NCI-H187 (cell line): ENCODE measurements at places on chromosomes 7 and 10.

GRCh38 chr10:64041185-64041988 is 520.2 kb downstream of the REEP3 start:
- DNase-seq = peak; percentile 2

- DNase-seq = no peak
These were observed 49.9 kb upstream of the SH2B2 start for GRCh38 chr7:102236592-102237287.

GRCh38 chr10:52662256-52662655 is 110.3 kb downstream of the MBL2 start:
- no peak for DNase-seq

DNA sequence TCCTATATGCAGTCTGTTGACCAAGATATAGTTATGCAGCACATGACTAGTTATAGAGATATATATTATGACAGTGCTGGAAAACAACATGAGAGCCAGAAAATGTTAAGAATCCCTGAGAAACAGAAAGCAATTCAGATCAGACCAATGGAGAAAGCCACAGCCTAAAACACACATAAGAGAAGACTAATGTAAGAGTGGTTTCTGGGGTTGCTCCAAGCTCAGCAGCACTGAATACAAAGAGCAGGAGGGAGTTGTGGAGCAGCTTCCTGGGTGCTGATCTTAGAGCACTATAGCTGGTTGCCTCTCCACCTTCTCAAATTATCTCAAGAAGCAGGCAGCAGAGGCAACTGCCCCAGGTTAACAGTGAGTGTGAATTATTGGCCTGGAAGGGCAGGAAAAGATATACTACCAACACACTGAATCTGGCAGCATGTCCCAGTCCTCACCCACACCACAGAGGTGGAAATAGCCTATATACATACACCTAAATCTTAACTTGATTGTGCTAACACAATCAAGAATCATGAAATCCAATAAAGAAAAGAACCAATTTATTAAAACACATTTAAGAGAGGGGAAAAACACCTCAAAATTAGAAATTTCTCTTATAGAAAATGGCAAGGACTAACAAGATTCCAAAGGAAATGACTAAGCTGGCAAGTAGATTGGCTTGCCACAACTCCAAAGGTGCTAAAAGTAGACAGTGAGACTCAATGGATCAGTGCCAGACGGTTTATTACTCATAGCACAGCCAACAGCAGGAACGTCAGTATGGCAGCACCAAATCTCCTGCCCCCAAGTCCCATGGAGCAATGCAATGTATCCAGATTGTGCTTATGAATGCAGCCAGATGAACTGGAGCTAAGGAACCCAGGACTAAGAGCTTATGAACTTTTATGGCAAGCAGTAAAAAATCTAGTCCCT is 5.1 kb downstream of the PTTG1IP2 start:
- DNase-seq = no peak

- DNase-seq = no peak
These were observed 50.9 kb downstream of the ANK3 start for GRCh38 chr10:60338786-60339185.

- DNase-seq = no peak
These were observed 83.5 kb upstream of the SLF2 start for GRCh38 chr10:100829097-100829870.

DNA sequence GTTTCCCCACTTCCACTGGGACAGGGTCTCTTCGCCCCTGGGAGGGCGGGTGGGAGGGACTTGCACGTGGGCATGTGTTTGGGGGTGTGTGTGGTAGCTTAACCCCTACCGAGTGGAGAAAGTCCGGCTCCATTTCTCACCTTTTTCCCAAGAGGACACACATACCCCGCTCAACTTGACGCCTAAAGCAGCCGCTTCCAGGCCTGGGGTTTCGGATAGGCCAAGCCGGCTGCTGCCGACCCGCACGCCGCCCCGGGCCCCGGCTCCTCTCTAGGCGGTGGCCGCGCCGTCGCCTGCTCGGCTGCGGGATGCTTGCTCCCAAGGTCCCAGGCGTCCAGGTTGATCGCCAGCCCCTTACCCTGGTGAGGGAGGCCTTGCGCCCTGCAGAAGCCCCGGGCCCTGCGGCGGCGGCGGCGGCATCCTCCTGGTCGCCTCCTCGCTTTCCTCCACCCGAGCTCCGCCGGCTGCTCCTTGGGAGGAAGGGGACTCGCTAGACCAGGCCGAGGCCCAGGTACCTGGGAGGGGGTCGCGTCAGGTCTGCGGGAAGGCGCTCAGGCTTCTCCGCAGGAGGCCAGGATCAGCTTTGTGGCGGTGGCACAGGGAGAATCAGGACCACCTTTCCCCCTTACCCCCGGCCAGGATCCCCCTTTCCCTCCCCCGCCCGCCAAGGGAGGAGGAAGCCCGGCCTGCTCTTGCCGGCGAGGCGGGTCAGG is 3.2 kb upstream of the GATA3 start:
- DNase-seq = no peak

DNA sequence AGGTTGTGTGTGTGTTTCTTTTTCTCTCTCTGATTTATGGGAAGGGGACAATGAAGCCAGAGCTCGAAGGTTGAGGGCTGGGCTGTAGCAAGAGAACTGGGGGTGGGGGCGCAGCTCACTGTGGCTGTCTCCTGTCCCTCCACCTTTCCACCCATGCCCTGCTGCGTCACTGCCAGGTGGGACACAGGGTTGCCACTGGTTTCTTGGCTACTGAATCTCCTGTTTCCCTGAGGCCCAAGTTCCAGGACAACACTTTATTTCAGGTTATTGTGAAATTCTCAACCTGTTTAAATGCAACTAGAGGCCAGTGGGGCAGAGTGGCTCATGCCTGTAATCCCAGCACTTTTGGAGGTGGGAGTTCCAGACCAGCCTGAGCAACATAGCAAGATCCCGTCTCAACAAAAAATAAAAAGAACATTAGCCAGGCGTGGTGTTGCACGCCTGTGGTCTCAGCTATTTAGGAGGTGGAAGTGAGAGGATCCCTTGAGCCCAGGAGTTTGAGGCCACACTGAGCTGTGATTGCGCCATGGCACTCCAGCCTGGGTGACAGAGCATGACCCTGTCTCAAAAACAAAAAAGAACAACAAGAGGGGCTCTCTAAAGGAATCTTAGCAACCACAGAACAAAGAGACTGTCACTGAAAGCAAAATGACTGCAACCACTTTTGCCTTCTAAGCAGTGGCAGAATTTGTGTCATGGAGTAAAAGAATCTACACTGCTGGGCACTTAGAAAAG is 22.6 kb downstream of the TBATA start:
- no peak for DNase-seq

DNA sequence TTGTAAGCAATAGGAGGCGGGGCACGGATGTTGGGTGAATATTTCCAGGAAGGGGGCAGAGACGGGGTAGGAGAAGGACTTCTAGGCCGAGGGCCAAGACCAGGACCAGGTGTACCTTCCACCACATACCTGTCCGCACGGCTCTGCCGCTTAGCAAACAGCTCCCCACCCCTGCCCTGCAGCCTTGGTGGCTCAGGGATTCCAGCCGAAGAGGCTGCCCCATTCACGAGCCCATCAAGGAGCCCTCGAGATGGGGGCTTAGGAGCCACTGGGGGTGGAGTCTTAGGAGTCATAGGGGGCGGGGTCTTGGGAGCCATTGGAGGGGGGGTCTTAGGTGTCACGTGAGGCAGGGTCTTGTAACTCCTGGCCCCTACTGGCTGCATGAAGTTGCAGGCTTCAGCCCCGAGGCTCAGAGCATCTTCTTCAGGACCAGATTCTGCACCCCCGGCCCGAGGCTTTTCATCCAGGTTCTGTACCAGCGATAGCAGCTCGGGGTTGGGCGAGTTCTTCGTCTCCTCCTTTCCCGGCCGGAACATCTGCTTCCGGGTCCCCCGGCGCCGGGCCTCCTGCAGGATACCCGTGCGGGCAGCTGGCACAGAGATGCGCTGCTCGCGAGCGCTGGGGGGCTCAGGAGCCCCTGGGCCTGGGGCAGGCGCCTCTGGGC is 6.1 kb upstream of the MYOZ1 start:
- no peak for DNase-seq

DNA sequence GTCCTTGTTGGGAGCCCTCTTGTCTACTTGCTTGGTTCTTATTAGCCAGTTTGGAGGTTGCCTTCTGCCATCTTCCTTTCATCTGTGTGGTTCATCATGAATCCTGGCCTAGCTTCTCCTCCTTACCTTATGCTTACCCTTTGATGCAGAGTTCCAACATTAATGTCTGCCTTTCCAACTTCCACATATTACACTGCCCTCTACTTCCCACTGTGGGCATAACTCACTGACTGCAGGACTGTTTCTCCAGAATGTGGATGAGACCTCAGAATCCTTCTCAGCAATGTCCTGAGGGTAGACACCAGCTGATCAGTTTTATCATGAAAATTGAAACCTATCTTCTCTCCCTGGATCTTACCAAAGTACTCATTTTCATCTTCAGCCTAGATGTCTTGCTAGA is 491.0 kb downstream of the LRMDA start:
- no peak for DNase-seq

DNA sequence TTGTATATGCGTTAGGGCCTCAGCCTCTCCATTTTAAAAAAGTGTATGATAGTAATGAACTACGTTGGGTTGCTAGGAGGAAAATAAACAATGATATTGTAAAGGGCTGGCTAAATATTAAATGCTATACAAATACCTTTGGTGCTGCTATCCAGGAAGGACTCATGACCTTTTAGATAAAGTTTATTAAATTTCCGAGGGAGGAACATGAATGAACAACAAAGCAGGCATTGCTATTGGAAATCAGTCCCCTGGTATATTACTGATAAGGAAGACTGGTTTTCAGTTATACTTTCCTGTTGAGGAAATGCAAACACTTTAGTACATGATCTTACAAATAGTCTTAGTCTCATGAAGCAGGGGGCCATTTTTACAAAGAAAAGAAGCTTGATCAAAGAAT is 17.2 kb upstream of the AGR2 start:
- no peak for DNase-seq

- DNase-seq = no peak
These were observed 347.9 kb upstream of the MEOX2 start for GRCh38 chr7:16034353-16034752.

DNA sequence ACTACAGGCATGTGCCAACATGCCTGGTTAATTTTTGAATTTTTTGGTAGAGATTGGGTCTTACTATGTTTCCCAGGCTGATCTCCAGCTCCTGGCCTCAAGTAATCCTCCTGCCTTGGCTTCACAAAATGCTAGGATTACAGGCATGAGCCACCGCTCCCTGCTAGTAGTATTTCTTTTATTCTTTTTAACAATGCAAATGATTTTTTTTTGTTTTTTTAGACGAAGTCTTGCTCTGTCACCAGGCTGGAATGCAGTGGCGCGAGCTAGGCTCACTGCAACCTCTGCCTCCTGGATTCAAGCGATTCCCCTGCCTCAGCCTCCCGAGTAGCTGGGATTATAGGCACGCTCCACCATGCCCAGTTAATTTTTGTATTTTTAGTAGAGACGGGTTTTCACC is 58.1 kb downstream of the SVIL start:
- no peak for DNase-seq

GRCh38 chr7:128121711-128122530 is 90.7 kb upstream of the LRRC4 start:
- DNase-seq = no peak

- no peak for DNase-seq
These were observed 18.3 kb downstream of the MDFIC start for GRCh38 chr7:114940220-114940619.

DNA sequence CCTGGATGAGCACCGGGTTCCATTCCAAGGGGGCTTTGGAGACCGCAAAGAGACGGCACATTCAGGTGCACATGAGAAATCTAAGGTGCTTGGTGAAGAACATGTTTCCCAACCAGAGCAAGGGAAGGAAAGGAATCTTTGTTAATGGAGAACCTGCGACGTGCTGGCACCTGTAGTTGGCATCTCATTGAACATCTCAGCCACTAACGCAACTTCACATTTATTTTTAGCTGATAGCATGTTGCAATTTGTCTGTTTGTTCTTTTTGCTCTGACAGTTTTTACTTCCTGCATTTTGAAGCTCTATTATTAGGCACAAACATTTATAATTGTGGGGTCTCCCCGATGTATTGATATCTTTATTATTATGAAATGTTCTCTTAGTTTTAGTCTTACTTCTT is 316.7 kb downstream of the TCERG1L start:
- DNase-seq = no peak

DNA sequence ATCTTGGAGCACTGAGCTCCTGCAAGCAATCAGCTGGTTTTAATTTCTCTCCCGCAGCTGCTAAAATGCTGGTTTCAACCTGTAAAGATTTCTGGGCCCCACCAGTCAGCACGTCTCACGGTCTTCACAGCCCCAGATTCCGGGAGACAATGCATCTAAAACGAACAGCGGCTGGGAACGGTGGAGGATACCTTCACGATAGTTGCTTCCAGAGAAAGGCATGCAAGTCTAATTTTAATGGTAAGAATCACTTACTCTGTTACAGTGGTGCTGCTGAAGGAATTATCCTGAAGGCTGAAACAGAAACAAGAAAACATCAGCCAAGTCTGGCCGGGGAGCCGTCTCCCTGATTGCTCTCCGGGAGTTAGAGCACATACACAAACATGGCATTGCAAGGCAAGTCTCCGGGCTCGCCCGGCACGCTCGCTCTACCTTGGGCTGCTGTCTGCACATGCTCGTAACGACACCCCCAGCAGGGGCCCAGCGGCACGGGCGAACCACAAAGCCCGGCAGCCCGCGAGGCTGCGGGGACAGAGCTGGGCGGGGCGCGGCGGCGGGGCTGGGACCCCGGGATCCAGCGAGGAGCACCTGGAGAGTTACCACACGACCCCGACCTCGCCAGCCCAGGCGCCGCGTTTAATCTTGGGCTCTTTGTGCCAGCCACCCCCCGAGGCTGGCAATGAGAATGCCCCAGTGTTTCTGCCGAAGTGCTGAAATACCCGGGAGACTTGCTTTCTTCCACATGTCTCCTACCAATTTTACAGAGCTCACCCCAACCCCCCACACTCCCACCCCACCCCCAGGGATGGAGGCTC is at the start of gene FAM13C:
Gene FAM13C, minus strand, starts transcription at position 406 of the 815 bp plus-strand sequence. Its CDS starts 89 bp downstream, at position 317.
- DNase-seq = peak; percentile 53

DNA sequence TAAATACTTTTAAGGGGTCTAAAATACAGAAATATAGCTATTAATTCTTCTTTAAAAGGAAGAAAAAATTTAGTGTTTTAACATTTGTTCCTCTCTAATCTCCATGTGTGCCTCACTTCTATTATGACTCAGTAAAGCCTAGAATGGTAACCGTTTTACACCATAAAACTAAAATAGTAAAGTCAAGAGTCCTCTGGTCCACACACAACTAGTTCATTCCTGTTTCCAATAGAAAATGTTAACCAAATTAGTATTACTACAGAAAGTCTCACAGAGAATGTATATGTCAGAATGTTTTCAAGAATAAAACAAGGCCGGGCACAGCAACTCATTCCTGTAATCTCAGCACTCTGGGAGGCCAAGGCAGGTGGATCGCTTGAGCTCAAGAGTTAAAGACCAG is 55.8 kb downstream of the CNOT4 start:
- no peak for DNase-seq
